Activated CD4-positive, alpha-beta T cell treated with anti-CD3 and anti-CD28 coated beads for 1 hour (primary cell): ENCODE measurements at places on chromosomes 4 and X.

- DNase-seq, result peak; percentile 22
These were observed 38.7 kb upstream of the SLC16A2 start for GRCh38 chrX:74382613-74383012.

DNA sequence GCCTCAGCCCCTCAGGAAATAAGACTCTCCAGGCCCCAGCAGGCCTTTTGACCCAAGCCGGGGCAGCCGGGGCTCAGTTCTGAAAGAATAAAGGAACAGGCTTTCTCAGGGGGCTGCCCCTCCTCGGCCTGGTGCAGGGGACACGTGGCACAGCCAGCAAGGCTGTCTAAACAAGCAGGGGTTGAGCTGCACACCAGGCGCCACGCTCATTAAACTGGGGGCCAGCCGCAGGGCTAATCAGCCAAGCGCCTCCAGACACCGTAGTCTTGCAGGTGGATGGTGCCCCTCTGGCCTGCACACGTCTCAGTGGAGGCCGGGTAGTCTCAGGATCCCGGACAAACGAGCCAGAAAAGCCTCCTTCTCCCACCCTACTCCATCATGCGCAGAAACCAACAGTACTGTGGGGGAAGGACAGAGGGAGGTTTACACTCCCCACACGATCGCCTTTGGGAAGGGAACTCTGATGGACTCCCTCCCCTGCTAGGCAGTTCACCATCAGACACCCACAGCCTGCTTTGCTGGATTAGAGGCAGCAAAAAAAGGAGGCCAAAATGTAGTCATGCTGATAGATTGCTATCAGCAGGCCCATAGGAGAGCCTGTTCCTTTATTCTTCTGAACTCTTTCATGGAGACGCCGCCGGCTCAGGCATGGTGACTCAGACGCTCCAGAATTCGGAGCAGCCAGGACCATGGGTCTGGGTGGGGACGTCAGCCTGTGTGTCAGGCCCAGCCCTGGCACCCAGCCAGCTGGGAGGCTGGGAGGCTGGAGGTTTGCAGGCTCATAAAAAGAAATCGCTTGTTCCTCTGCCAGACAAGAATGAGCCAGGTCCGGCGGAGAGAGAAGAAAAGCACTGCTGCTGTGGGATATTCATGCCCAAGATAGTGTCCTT, 342.4 kb downstream of the BCOR start:
- DNase-seq, result no peak

- DNase-seq, result no peak
These were observed 2.6 kb downstream of the SLC25A31 start for GRCh38 chr4:127732623-127733328.

DNA sequence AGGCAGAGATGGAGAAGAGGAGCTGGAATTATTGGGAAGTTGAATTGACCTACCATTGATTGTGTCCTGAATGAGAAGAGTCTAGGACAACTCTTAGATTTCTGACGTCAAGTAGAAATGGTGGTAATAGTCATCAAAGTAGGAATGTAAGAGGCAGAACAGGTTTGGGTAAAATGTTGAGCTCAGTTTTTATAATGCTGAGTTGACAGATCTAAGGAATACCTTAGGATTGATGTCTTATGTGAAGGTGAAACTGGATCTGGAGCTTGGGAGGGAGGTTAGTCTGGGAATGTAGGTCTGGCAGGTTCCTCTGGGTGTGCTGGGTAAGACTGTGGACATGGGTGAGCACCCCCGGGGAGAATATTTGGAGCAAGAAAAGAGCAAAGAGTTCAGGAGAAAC, 31.9 kb downstream of the JADE1 start:
- DNase-seq, result no peak

DNA sequence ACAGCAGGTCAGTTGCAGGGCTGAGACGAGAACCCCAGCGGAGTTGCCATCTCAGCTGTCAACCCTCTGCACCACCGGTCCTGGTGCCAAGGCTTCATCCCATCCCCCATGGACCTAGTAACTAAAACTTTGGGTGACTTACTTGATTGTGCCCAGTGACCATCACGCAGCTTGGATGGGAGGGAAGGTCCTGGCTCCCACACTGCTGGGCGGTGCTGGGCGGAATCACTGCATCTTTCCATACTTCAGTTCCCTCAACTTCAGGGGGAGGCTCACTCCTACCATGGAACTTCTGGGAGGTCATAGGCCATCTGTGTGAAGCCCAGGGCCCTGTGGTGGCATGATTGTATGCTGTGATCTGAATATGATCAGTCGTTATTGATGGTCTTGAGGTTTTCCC, 26.2 kb upstream of the JAKMIP1 start:
- no peak for DNase-seq

- DNase-seq, result no peak
These were observed 5.0 kb upstream of the RPS6KA3 start for GRCh38 chrX:20271730-20272129.

- no peak for DNase-seq
These were observed 3.4 kb upstream of the IGBP1 start for GRCh38 chrX:70129816-70130215.

DNA sequence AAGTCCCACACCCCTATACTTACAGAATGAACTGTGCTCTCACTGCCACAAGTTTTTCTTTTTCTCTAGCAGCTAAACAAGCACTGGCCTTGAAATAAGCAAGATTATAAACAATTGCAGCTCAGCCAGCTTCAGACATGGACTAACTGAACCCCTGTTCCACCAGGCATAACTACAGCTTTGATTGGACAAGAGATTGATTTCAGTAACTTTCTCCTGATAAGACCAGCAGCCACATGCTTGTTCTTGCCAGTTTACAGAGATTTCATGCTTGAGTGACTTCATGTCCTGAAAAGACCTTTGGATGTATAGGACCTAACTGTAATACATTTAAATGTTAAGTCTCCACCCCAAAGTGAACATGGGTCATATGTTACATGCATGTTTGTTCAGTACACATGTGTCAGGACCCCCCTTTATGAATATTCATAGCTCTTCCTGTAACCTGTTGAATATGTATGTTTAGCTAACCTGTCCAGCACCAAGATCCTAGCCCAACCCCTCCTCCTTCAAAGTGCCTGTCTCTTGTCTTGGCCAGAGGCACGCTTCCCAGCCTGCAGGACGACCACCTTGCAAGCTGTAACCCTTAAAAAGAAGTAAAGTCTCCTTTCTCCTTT, 27.9 kb downstream of the ZNF275 start:
- DNase-seq, result no peak

- no peak for DNase-seq
These were observed 1862.5 kb upstream of the TENM3 start for GRCh38 chr4:180380733-180381132.

DNA sequence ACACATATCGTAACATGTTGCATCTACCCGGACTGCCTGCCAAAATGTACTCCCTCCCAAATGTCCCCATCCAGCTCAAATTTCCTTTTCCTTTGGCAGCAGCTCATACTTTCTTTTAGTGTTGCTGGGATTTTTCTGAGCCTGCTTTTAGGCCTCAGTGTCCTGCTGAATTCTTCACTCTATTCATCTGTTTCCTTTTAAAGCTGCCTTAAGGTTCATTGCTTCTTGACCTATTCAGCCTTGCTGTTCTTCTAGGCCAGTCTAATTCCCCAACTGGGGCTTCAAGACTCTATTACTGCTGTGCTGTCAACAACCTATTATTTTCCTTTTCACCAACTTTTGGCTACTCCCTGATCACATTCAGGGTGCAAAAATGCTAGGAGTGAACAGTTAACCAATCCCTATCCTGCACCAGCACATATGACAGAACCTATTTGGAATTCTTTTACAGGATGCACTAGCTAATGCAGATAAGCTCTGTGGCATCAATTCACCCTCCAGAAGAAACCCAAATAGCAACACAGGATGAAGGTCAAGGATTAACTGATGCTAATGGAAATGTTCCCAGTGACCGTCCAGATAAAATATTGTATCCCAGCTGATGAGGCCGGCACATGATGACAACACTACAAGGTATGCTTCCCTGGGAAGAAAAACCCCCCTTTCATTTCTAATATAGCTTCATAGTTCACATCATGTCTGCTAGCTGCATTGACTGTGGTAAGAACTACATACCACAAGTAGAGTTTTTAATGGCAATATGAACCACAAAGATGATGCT, 114.7 kb upstream of the TTC29 start:
- no peak for DNase-seq

GRCh38 chr4:14392378-14392777, 609.9 kb upstream of the CPEB2 start:
- no peak for DNase-seq

- DNase-seq, result no peak
These were observed 131.3 kb downstream of the SLC7A11 start for GRCh38 chr4:138110815-138111214.

DNA sequence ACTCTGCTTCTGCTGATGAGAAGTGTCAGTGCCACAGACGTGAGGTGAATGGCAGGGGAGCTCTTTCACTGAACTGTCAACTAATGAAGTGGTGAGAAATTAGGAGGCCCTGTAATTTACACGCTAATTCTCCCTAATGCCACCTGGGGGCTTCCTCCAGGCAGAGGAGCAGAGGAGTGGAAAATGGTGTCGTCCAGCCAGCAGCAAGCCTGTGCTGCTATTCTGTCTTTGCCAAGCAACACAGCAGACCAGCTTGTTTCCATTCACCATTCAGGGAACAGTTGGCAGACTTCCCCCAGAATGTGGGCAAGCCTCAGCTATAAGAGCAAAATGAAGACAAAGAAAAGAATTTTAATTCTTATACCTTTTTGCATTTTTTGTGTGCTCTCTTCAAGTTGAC, 245.2 kb upstream of the TET2 start:
- no peak for DNase-seq

DNA sequence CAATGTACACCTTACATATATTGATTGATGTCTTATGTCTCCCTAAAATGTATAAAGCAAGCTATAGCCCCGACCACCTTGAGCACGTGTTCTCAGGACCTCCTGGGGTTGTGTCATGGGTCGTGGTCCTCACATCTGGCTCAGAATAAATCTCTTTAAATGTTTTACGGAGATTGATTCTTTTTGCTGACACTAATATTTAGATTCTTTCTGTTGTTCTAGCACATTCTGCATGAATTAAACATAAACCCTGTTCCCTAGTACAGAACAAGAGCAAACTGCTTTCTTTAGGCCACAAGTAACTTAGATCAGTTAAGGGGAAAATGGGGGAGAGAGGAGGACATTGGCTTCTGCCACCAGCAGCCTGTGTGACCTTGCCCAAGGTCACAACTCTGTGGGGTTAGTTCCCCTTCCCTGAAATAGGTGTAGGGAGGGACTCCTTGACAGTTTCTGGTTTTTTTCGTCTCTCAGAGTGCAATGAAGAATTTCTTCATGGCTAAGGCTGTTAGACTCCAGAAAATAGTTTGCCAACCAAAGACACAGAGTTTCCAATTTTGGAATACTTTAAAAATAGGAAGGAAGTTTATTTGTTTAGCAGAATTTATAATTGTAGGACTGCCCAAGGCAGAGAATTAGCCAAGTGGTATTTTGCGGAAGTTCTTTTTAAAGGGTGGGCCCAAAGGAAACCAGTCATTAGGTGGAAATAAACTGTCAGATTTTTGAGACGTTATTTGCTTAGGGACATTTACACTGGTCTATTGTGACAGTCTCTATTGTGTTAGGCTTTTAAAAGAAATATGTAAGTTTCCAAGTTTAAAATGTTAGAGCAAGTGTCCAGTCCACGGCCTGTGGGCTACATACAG, 29.4 kb downstream of the PTTG2 start:
- DNase-seq, result no peak

DNA sequence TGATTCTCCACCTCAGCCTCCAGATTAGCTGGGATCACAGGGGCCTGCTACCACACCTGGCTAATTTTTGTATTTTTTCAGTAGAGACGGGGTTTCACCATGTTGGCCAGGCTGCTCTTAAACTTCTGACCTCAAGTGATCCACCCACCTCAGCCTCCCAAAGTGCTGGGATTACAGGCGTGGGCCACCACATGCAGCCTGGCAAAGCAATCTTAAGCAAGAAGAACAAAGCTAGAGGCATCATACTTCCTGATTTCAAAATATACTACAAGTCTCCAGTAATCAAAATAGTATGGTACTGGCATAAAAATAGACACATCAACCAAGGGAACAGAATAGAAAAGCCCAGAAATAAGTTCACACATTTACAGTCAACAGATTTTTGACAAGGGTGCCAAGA, 12.8 kb upstream of the F8A1 start:
- no peak for DNase-seq

GRCh38 chrX:68710870-68711576, 63.6 kb downstream of the STARD8 start:
- no peak for DNase-seq

GRCh38 chrX:5307416-5307815, 921.3 kb downstream of the NLGN4X start:
- DNase-seq, result no peak

- no peak for DNase-seq
These were observed 9.0 kb upstream of the IGFBP7 start for GRCh38 chr4:57119054-57119651.

GRCh38 chr4:139934708-139935195, 219.2 kb downstream of the MAML3 start:
- DNase-seq, result no peak

DNA sequence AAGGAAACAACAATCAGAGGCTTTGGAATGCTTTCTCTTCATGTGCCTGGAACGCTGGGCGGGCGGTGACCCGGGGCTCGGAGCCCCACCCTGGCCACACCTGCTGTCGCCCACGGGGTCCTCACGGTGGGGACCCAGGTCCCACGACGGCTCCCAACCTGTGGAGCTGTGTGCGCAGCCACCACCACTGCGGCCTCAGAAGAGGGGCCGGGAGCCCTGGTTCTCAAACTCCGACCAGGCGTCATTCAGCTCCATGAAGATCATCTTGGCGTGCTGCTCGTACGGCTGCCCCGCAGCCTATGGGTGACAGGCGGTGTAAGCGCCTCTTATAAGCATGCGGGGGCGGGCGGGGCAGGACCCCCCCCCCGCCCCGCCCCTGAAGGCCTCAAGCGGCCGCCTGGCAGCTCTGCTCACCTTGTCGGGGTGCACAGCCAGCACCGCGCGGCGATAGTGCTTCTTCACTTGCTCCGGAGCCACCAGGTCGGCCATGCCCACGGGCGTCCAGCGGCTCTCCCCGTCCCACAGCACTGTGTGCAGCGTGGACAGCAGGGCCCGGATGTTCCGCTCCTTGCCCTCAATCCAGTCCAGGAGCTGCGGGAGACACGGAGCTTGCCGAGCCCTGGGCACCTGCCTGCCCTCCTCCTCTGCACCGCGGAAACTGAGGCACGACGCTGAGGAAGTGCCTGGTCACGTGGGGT, 23.7 kb upstream of the CPLX1 start:
- DNase-seq, result no peak

- no peak for DNase-seq
These were observed 50.3 kb downstream of the MAML3 start for GRCh38 chr4:140103676-140104075.

DNA sequence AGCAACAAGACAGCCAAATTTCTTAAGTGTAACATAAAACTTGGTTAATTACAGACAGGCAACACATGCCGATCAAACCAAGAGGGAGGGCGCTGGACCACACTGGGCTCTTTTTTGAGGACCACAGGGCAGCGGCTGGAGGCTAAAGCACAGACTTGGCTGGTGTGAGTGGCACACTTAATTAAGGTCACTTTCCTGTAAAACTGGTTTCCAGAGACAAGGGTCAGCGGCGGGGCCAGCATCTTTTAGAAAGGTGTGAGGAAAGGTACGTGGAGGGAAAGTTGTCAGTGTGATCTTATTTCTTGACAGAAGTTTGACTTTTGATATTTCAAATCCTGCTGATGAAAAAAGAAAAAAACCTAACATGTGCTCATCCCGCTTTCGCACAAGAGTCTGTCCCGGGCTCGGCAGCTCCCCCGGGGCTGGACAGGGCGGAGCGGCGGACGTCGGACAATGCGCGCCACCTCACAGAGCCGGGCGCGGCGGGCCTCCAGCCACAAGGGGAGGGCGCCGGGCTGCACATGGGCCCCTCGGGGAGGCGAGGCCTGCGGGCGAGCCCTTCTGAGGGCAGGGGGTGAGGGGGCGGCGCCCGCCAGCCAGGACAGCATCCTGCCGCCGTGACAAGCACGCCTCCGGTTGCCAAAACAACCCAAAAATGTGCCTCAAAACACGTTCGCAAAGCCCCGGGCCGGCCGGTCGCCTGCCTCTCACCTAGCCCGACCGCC, 660 bp upstream of the HSPA4L start:
- no peak for DNase-seq
